ENCODE measurements at places on chromosomes 2 and 18. TPM values are rescaled to one million over a fixed set of nuclear protein-coding genes. Genes with fewer than 3 reads are reported as not detected.

The BMP10 gene
- 10.0 TPM for polyA plus RNA-seq

The CCL20 gene
- 1.6 TPM for polyA plus RNA-seq

The ANKRD29 gene
- 0.14 TPM for polyA plus RNA-seq

The RFTN2 gene
- polyA plus RNA-seq: 0.40 TPM

The SP5 gene
- polyA plus RNA-seq: 1.6 TPM

The IL1RN gene
- polyA plus RNA-seq: 28.5 TPM

The CSRNP3 gene
- polyA plus RNA-seq: 0.18 TPM

The ICOS gene
- 0.02 TPM for polyA plus RNA-seq

The FSIP2 gene
- polyA plus RNA-seq: 0.75 TPM

The LIPG gene
- polyA plus RNA-seq: 30.6 TPM

The GAREM1 gene
- polyA plus RNA-seq: 1.5 TPM

The ABCB11 gene
- 18.3 TPM for polyA plus RNA-seq

The WDR35 gene
- polyA plus RNA-seq: 1.2 TPM

The LYG1 gene
- 0.85 TPM for polyA plus RNA-seq

The MC5R gene
- not detected for polyA plus RNA-seq

The CEBPZ gene
- polyA plus RNA-seq: 20.7 TPM

The GLI2 gene
- 0.16 TPM for polyA plus RNA-seq

The NTSR2 gene
- polyA plus RNA-seq: not detected

The CHRNG gene
- polyA plus RNA-seq: not detected

The CFAP65 gene
- not detected for polyA plus RNA-seq

The MOGAT1 gene
- polyA plus RNA-seq: 5.5 TPM

The MGAT4A gene
- polyA plus RNA-seq: 2.7 TPM

The CYBRD1 gene
- polyA plus RNA-seq: 5.8 TPM

The INPP1 gene
- 12.9 TPM for polyA plus RNA-seq

The APOB gene
- 570 TPM for polyA plus RNA-seq

The ADGRF3 gene
- polyA plus RNA-seq: 0.07 TPM

The TTC39C gene
- polyA plus RNA-seq: 35.3 TPM

The LCT gene
- not detected for polyA plus RNA-seq

The G6PC2 gene
- polyA plus RNA-seq: not detected

The EGR4 gene
- 0.02 TPM for polyA plus RNA-seq

The RPL37A gene
- 1,757 TPM for polyA plus RNA-seq

Measured in liver (tissue), 10 donors.